ENCODE measurements at places on chromosomes 1 and 21.

GRCh38 chr1:154626456-154627256 is 18.7 kb upstream of the ADAR start:
- no peak for DNase-seq

- no peak for DNase-seq
Measured at GRCh38 chr21:15274701-15275485, 210.1 kb upstream of the NRIP1 start.

GRCh38 chr1:14949270-14949835 is 204.2 kb upstream of the TMEM51 start:
- DNase-seq: peak; percentile 86

DNA sequence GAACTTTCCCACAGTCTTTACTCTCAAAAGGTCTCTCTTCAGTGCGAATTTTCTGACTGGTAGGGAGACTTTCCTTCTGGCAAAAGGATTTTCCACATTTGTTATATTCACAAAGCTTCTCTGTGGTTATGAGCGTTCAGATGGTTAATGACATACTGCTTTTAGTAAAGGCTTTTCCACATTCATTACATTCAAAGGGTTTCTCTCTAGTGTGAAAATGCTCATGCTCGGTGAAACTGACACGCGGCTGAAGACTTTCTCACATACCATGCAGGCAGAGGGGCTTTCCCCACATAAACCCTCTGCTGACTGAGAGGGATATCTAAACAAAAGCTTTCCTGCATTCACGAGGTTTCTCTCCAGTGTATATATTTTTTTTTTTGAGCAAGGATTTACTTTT is 9.9 kb upstream of the KLF18 start:
- DNase-seq: no peak

All from NCI-H2171 treated with DMSO at 0.1 percent for 48 hours (cell line).